Hindlimb muscle (tissue), 1 donor: ENCODE measurements at places on chromosomes 7 and 10.

GRCh38 chr7:103150192-103150591 is 1.3 kb upstream of the NAPEPLD start:
- DNase-seq = no peak

DNA sequence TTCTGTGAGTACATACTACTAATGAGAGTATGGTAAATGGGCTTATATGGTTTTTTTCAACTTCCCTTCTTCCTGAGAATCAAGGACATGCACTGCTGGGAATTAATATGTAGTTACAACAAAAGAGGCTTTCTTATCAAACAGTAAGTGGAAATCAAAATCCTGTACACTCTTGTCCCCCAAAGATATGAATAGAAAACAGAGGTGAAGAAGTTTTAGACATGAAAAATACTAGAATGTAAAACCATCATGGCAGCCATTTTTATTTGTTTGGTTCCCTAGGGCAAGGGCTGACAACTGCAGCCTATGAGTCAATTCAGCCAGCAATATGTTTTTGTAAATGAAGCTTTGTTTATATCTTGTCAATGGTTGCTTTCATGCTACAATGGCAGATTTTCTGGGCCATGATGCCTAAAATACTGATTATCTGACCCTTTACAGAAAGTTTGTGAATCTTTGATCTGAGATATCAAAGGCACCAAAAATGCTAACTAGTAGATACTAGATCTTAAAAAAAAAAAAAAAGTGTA is 422.4 kb downstream of the PARD3 start:
- no peak for DNase-seq

GRCh38 chr10:35558276-35558675 is 46.9 kb upstream of the GJD4 start:
- no peak for DNase-seq

DNA sequence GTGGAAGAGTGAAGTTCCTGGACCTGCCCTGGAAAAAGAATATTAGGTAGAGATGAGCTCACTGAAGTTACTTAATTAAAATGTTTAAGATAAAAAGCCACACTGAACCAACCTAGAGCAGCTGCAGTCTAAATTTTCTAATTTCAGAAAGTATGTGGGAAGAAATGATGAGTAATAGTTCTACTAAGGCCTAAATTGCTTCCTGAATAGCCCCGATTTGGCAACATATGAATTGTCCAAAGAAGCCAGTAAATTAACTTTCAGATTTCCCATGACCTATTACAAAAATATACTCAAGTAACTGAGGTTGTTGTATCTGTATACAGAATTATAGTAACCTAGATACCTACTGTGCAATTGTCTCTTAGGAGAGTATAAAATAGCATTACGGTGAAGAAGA is 312.6 kb downstream of the IPMK start:
- no peak for DNase-seq

DNA sequence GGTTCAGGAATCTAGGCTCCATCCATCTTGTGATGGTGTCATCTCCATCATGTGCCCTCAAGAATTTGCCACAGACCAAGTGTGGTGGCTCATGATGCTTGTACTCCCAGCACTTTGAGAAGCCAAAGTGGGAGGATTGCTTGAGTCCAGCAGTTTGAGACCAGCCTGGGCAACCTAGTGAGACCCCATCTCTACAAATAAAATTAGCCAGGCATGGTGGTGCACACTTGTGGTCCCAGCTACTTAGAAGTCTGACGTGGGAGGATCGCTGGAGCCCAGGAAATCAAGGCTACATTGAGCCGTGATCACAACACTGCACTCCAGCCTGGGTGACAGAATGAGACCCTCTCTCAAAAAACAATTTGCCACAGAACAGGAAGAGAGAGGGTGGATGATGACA is 53.0 kb upstream of the SEPHS1 start:
- no peak for DNase-seq

GRCh38 chr10:108782411-108782810 is 1140.9 kb downstream of the XPNPEP1 start:
- DNase-seq = no peak

GRCh38 chr7:271266-272107 is 18.5 kb upstream of the FOXL3 start:
- no peak for DNase-seq

DNA sequence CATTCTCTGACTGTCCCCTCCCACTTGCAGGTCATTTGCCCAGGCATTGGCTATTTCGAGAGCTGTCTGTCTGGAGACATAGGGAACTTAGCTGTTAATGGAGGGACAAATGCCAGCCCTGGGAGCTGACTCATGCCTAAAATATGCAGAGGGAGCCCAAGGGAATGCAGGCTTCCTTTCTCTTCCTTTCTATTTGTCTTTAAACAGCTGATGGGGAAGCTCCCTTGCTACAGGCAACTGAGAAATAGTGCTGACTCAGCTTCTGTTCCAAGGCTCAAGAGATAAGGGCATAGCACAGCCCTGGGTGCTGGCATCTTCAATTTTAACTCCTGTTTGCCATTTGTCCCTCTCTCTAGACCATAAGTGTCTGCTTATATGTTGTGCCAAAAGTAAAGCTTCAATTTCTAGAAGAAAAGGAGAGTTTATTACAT is 82.7 kb upstream of the C1GALT1 start:
- DNase-seq = peak; percentile 64

DNA sequence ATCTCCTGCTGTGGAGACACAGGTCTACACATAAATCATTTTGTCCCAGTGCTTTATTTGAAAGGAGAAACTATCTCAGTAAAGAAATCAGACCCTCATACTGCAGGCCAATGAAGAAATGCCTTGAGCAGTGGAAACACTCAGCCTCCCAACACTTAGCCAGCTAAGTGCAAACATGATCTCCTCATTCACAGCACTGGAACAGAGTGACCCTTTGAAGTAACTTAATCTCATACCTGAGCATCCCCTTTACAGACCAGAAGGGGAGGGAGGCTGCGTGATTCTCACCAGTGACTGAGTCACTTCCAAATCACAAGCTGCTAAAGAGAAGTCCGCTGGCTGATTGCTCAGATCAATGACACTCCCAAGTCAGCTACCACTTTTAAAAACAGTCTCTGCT is 4.5 kb downstream of the CHST15 start:
- no peak for DNase-seq

DNA sequence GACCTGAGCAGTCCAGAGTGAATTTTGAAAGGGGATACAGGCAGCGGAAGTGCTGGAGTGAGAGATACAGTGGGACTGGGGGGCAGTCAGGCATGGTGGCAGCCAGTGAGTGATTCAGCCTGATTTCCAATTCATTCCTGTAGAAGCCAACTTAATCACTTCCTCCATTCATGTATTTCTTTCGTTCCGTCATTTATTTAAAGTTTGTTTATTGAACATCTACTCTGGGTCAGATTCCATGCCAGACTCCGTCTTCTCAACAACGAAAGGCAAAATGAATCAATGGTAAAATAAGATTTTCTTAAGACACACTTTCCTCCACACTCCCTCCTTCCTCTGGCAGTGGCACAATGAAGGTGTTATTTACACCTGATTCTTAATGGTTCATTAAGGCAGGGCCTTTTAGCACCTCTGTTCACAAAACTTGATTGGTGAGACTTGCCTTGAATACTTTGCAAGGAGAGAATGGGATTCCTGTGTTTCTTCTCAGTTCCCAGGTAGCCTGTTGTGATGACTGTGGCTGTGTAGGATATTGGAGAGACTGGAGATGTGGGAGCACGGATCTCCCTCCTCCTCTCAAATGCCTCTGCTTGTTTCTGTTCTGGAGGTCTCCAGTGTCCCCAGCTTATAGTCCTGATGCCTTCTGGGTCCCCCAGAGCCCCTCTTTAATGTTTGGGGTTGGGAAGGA is 27.9 kb downstream of the ADCYAP1R1 start:
- no peak for DNase-seq

DNA sequence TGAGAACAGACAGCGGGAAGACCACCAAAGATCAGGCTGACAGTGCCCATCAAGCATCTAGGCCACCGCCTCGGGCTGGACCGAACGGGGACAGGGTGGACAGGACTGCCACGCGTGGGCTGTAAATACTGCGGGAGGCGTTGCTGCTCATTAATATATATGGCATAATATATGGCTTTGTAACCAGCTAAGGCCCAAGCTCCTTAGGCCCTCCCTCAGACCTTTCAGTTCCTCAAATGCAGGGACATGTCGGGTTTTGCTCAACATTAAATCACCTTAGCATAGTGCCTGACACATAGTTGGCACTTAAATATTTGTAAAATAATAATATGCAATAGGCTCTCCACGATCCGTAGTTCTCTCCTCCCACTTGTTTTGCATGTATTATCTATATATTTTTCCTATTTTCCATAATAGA is 402 bp upstream of the TMEM168 start:
- no peak for DNase-seq

DNA sequence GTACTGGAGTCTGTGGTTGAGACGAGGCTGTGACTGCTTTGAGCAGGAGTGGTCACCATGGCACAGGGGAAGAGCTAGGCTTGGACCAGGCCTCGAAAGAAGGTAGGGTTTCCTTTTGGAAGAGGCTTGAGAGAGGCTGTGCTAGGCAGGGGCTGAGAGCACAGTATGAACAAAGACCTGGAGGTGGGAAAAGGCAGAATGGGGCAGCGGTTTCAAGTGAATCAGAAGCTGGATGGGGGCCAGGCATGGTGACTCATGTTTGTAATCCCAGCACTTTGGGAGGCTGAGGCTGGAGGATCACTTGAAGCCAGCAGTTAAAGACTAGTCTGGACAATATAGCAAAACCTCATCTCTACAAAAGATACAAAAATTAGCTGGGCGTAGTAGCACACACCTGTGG is 65.9 kb downstream of the CLIP2 start:
- DNase-seq = no peak

- no peak for DNase-seq
These were observed 339.4 kb downstream of the SFMBT2 start for GRCh38 chr10:7071421-7071820.

DNA sequence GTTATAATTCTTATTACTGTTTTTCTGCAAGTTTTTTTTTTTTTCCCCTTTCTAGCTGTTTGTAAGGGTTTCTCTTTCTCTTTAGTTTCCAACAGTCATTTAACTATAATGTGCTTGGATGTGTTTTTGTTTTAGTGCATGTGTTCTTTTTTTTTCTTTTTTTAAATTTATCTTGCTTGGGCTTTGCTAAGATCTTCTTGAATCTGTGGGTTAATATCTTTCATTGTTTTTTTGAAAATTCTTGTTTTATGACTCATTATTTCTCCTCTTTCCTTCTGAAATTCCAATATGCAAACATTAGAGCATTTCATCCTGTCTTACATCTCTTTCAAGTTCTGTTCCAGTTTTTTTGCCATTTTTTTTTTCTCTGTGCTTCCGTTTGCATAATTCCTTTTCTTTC is 5.7 kb upstream of the HK1 start:
- DNase-seq = no peak
